Activated T-cell treated with anti-CD3 and anti-CD28 coated beads, Interleukin-2, amount 50 U/mL, for 72 hours (primary cell): ENCODE measurements at places on chromosomes 5 and 9. TPM values are rescaled to one million over a fixed set of nuclear protein-coding genes. Genes with fewer than 3 reads are reported as not detected.

The NDUFS4 gene
- total RNA-seq: 79.9 TPM

GRCh38 chr5:80067016-80067415 is 31.9 kb downstream of the THBS4 start:
- peaks cover 16% of the 10 kb centered on the region for H3K4me1 ChIP-seq
- no peaks in the 10 kb centered on the region for H3K36me3 ChIP-seq
- no peak overlapping the region for H3K4me3 ChIP-seq

The C9orf152 gene
- total RNA-seq: not detected

GRCh38 chr5:156838961-156839360 is 11.1 kb upstream of the PPP1R2B start:
- peaks cover 12% of the 10 kb centered on the region for H3K4me1 ChIP-seq
- DNase-seq: no peak
- no peak overlapping the region for H3K27ac ChIP-seq
- H3K36me3 ChIP-seq: no peaks in the 10 kb centered on the region

GRCh38 chr9:88587885-88588649 is 53.1 kb downstream of the NXNL2 start:
- no peak overlapping the region for H3K27ac ChIP-seq
- no peak overlapping the region for H3K4me3 ChIP-seq
- no peak for DNase-seq
- H3K27me3 ChIP-seq: peaks cover 19% of the 10 kb centered on the region
- H3K4me1 ChIP-seq: no peaks in the 10 kb centered on the region
- H3K36me3 ChIP-seq: no peaks in the 10 kb centered on the region

GRCh38 chr5:181099602-181100086 is 31.3 kb downstream of the OR2V1 start:
- no peak overlapping the region for H3K4me3 ChIP-seq
- H3K27ac ChIP-seq: no peak overlapping the region
- no peak for DNase-seq
- peaks cover 33% of the 10 kb centered on the region for H3K27me3 ChIP-seq
- H3K36me3 ChIP-seq: peaks cover 3% of the 10 kb centered on the region

GRCh38 chr9:108074900-108075299 is 585.3 kb upstream of the KLF4 start:
- no peak for DNase-seq
- no peaks in the 10 kb centered on the region for H3K36me3 ChIP-seq
- H3K4me3 ChIP-seq: no peak overlapping the region
- H3K4me1 ChIP-seq: no peaks in the 10 kb centered on the region
- no peak overlapping the region for H3K27ac ChIP-seq
- H3K27me3 ChIP-seq: no peaks in the 10 kb centered on the region

DNA sequence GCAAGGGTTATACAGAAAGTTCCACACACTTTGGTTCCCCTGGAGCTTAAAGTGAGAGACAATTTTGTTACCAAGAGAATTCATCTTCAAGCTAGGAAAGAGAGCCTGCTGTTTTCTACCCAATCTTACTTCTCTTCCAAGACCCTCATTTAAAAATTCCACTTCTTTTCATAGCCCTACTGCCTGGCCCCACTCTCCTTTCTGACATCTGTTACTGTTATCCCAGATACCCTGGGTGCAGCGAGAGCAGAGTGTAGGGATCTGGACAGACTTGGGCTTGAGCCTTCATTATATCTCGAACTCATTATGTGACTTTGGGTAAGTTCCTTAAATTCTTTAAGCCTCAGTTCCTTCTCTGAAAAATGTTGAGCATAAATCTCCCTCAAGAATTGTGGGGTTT is 263.1 kb downstream of the ASTN2 start:
- H3K4me3 ChIP-seq: no peak overlapping the region
- no peak overlapping the region for H3K27ac ChIP-seq
- no peak for DNase-seq
- no peaks in the 10 kb centered on the region for H3K36me3 ChIP-seq
- no peaks in the 10 kb centered on the region for H3K4me1 ChIP-seq

DNA sequence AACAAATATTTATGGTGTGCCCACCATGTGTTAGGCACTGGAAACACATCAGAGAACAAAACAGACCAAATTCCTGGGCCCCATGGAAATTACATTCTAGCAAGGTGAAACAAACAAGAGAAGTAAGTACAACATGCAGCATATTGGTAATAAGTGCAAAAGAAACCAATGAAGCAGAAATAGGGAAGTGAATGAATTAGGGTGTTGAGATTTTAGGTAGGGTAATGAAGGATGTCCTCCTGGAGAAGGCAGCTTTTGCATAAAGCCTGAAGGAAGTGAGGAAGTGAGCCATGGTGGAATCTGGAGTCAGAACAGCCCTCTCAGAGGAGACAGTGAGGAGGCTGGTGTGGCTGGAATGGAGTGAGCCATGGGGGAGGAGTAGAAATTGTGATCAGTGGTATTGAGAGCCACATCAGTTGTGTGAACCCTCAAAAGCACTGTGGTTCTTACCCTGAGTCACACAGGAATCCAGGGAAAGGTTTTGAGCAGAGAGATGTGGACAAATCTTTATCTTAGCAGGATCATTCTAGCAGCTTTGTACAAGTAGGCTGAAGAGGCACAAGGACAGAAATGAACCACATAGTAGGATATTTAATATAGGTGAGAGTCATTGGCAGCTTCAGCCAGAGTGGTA is 52.7 kb upstream of the ARL15 start:
- no peak overlapping the region for H3K27ac ChIP-seq
- peaks cover 21% of the 10 kb centered on the region for H3K27me3 ChIP-seq
- H3K36me3 ChIP-seq: no peaks in the 10 kb centered on the region

The CORO2A gene
- total RNA-seq: 13.1 TPM

GRCh38 chr9:117720555-117720954 is 16.4 kb downstream of the TLR4 start:
- H3K4me3 ChIP-seq: no peak overlapping the region
- no peaks in the 10 kb centered on the region for H3K27me3 ChIP-seq

DNA sequence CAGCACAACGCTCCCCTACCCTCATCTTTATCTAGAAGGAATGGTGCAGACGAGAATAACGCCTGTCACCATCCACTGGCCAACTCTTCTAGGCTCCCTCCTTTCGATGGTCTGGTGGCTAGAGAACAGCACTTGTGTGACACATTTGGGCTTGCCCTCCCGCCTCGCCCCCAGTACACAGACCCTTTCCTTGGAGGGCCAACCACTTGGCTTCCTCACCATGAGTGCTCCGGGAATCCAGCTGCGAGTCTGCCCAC is 1.4 kb downstream of the GNAQ start:
- DNase-seq: peak; percentile 27
- no peaks in the 10 kb centered on the region for H3K27me3 ChIP-seq
- H3K27ac ChIP-seq: peak overlapping the region; percentile 98
- peaks cover 7% of the 10 kb centered on the region for H3K36me3 ChIP-seq
- peak overlapping the region; percentile 100 for H3K4me3 ChIP-seq

GRCh38 chr9:104417296-104417695 is 86.8 kb upstream of the OR13F1 start:
- H3K4me3 ChIP-seq: no peak overlapping the region
- H3K27ac ChIP-seq: no peak overlapping the region
- H3K36me3 ChIP-seq: no peaks in the 10 kb centered on the region
- H3K27me3 ChIP-seq: no peaks in the 10 kb centered on the region

The CCNJL gene
- total RNA-seq: not detected

GRCh38 chr5:103428411-103428871 is 134.1 kb downstream of the NUDT12 start:
- DNase-seq: no peak
- H3K27me3 ChIP-seq: peaks cover 6% of the 10 kb centered on the region

DNA sequence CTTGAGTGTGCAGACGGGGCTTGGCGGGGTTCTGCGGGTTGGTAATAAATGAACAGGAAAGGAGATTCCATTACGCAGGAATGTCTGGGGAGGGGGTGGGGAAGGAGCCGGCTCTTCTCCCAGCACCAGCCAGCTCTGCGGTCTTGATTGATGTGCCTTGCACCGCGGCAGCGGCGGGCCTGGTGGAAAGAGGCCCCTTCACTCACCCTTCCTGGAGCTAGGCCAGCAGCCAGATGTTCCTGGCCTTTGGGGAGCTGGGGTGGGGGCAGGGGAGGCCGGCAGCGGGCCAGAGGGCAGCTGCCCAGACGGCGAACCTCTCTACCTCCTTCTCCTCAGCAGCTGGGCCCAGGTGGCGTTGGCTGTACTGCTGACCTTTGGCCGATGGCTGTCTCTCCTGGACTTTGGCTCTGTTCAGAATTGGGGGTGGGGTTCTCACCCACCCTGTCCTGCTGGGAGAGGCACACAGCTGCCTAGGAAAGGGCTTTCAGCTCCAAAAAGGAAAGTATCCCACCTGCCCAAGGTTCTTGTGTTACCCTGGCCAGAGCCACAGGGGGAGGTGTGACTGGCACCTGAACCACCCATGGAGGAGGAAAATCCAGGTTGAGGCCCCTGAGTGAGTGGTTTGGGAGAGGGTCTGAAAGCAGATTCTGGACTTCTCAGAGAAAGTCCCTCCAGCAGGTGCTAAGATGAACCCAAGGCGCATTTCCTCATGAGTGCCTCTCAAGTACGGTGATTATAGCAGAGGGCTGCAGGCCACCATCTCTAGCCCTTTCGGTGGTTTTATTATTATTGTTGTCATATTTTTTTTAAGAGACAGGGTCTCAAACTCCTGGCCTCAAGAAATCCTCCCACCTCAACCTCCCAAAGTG is 58.0 kb upstream of the SYNPO start:
- no peak overlapping the region for H3K27ac ChIP-seq
- peaks cover 7% of the 10 kb centered on the region for H3K27me3 ChIP-seq
- DNase-seq: no peak
- no peaks in the 10 kb centered on the region for H3K4me1 ChIP-seq
